Stimulated activated CD8-positive, alpha-beta memory T cell treated with anti-CD3 and anti-CD28 coated beads, Interleukin-2, amount 100 ng/mL, for 1 hour (primary cell): ENCODE measurements at places on chromosomes 16 and 17.

DNA sequence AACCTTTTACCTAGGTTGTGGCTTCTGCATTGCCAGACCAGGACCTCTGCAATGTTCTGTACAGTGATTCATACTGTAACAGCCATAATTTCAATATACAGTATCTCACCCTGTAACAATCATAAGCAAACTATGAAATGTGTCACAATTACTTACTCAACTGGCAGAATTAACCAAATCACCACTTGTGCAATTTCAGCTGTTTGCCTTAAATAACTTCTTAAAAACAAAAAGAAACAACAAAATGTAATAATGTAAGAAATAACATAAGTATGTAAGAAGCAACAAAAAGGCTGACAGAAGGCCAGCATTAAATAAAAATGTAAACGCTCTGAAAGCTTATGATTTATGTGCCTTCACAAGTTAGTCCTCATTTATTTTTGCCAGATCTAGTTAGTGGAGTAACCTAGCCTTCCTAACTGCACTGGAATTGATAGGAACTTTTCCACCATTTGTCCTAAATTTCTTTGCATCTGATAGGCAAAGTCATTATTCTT, 96.9 kb downstream of the SKAP1 start:
- DNase-seq, result no peak

- no peak for DNase-seq
Observed at GRCh38 chr17:20187049-20187448, 177.9 kb downstream of the SPECC1 start.

DNA sequence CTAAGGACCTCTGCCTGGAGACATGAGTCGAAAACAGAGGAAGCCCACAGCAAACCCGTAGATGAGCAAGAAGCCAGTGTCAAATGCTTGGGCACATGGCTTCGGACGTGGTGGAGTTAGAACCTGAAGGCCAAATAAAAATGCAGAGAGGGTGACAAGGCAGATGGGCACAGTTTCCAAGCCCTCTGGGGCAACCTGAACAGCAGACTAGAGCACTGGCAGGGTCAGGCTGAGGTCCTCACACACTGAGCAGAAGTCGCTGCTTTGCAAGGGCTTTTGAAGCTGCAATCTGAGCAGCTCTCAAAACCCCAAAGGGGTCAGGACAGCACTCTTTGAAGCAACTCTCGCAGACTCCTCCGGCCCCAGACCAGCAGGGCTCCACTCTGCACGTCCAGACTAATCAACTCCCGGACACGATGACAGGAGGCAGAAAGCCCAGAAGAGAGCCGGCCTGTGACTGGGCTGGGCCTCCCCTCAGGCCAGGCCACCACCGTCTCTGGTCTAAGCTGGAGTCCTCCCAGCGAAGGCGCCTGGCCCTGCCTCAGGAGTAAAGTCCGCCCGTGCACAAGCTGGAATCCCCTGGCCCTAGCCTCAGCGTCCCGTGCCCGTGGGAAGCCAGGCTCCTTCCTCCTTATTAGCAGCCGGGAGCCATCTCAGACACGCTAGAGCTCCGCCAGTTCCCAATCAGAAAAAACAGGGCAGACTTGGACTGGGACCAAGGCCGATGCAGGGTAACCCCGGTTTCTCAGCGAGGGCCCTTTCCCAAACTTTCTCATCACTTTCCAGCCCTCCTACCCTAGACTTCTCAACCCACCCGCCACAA, 924 bp downstream of the SMARCD2 start:
- no peak for DNase-seq

- DNase-seq, result no peak
Observed at GRCh38 chr17:27265333-27265732, 28.6 kb upstream of the WSB1 start.

DNA sequence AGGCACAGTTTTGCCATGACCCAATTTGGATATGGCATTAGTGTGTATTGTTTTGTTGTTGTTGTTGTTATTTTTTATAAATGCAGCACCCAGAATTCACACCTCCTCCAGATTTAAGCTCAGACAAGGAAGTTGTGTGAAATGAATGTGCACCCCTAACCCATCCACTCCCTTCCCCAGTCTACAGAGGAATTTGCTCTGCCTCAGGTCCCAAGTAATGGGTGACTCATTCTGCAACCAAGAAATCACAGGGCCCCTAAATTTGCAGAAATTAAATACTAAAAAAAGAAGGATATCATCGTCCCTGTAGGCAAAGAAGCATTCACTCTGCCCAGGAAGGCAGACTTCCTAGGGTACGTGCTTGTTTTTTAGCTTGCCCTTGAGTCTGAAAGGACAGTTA, 62.3 kb downstream of the CLEC16A start:
- DNase-seq, result no peak

GRCh38 chr17:42275527-42276358, 448 bp downstream of the STAT5B start:
- no peak for DNase-seq
